Left forelimb (tissue), 1 donor: ENCODE measurements at places on chromosomes 2 and 18.

DNA sequence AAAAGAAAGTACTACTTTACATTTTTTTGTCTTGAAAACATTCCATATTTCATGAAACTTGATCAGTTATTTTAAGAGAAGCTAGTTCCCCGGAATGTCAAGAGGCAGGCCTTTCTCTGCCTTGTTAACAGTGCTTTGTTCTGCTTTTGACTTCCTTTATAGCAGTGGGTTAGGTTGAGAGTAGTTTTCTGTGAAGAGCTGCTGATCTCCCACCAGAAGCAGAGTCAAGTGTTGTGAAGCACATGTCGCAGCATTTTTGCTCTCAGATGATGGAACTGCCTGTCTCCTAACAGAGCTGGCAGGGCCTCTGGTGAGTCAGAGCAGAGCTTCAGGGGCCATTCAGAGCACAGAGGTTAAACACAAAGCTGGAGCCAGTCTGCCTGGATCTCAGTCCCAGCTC, 871.8 kb downstream of the SLC4A3 start:
- DNase-seq: no peak

- DNase-seq: no peak
Measured at GRCh38 chr2:220120041-220120440, 492.6 kb downstream of the SLC4A3 start.

DNA sequence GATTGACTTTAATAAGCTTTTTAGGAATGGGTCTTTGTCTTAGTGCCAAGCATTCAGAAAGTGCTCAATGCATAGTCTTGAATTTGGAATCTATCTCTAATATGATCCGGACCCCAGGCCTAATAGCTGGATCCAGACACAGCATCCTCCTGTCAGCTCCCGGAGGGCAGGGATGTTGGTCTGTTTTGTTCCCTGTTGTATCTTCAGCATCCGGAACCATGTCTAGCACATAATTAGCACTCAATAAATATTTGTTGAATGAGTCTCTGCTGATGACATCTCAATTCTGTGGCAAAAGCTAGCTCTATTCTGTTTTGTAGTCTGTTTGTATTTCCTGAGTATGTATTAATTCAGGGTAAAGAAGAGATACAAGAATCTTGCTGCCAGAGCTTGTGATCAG, 169.1 kb downstream of the DCDC2C start:
- DNase-seq: no peak

GRCh38 chr2:88590998-88591613, 36.2 kb downstream of the EIF2AK3 start:
- no peak for DNase-seq

DNA sequence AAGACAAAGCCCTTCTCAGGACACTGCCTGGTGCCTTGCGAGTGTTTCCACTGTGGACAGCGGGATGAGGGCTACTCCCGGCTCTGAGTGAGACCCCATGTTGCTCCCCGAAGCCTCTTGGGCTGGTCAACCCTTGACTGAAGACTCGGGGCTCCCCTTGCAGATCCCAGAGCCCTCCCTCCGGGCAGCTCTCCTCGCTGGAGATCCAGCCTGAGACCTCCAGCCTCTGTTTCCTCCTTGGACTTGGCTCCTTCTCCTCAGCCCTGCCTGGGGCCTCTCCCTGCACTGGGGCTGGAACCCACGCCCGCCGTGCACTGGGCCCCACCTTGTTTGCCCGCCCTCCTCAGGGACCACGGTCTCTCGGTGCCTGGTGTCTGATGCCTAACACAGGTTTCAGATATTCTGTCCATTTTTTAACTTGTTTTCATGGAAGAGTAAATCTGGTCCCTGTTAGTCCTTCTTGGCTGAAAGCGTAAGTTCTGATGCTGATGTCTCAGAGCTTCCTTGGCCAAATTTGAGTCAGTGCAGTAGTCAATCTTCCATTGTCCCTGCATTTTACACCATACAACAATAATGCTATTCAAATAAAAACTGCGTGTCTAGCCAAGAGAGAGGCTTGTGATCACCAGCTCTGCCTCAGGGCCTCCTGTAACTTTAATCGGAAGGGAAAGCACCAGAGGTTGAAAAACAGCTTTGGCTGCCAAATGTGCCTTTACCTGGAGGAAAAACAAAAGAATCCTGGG, 139.3 kb upstream of the CTDP1 start:
- peak; percentile 57 for DNase-seq

GRCh38 chr2:106054321-106054720, 139.8 kb downstream of the UXS1 start:
- no peak for DNase-seq

DNA sequence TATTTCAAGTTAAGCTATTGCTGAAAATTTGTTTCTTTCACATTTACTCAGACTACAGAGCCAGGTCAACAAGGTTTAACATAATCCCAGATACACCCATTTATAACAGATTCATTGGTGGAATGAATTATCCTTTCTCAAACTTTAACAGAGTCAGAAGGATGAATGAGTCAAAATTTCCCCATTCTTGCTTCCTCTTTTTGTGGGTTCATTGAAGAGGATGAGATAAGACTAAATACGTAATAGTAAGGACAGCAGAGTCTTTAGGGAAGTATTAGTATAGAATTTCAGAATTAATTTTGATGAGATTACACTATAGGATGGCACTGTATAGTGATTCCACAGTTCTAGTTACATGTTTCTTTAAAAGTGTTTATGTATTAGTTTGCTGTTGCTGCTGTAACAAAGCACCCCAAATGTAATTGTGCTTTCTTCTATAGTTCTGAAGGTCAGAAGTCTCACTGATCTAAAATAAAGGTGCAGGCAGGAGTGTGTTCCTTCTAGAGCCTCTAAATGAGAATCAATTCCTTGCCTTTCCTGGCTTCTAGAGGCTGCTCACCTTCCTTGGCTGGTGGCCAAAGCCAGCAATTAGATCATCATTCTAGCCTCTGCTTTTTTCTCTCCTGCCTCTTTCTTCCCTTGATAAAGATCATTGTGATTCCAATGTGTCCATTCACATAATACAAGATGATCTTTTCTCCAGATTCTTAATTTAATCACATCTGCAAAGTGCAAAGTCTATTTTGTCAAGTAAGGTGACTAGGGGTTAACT, 309.3 kb upstream of the PIK3C3 start:
- DNase-seq: no peak

GRCh38 chr2:42708179-42708578, 55.8 kb downstream of the OXER1 start:
- DNase-seq: no peak

- DNase-seq: peak; percentile 45
Measured at GRCh38 chr2:1642066-1642861, 102.1 kb downstream of the PXDN start.

DNA sequence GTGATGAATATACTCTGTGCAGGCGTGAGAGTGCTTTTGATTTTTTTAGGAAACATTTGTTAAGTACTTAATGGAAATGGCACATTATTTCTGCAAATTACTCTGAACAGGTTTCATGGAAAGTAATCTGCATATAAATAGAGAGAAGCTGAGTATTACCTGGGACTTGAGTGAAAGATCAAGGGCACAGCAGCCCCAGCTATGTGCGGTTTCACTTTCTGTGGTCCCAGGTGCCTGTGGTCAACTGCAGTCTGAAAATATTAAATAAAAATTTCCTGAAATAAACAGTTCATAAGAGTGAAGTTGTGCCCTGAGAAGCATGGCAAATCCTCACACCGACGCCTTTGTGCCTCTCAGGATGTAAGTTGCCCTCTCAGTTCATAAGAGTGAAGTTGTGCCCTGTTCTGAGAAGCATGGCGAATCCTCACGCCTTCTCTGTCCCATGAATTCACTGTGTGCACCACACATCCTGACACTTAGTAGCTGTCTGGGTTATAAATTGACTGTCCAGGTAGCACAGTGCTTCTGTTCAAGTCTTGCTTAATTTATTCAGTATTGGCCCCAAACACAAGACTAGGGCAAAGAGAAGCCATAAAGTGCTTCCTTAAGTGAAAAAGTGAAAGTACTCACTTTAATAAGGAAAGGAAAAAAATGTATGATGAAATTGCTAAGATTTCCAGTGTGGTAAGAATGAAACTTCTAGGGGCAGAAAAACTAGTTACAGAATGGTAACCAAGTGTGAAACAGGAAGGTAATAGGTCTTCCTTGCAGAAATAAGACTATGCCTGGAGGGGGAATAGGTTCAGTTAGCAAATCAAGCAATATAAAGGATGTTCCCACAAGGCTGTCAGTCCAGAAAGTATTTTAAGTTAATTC, 4.3 kb upstream of the SNTG2 start:
- no peak for DNase-seq

GRCh38 chr2:217219164-217219520, 359.3 kb upstream of the TNP1 start:
- DNase-seq: no peak

GRCh38 chr2:21382701-21383520, 259.1 kb downstream of the TDRD15 start:
- DNase-seq: no peak

GRCh38 chr2:26448651-26449050, 29.3 kb downstream of the OTOF start:
- DNase-seq: no peak

DNA sequence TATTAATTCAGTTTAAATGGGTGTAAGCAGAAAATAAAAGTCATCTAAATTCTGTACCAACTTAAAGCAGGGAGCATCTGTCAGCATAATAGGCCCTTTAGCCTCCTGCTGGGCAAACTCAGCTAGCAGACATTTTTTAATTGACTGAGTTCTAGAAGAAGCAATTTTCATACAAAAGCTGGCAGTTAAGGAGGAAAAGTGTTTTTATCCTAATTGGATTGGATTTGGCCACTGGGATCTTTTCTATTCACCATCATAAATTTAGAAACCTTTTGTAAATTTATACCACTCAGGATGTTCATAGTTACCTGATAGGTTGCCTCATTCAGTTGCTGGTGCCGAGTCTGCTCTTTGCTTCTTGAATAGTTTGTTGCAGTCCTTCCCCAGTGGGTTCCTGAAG, 262.7 kb upstream of the FSIP2 start:
- DNase-seq: no peak

DNA sequence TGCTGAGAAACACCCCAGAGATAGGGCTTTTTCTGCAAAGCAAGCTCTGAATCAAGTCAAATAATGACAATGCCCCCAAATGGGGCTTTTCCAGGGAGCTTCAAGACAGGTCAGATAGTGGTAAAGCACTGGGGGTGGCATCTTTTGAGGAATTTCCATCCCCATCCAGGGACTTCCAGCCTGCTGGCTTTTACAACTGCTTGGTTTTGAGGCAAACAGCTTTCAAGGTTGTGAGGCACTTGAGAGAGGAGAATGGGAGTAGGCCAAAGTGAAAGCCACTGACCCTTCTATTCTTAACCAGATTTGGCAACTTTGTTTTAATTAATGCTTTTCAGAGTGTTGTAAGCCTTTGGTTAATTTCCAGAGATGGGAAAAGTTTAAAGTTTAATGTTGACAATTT, 762.0 kb upstream of the POU3F3 start:
- no peak for DNase-seq

DNA sequence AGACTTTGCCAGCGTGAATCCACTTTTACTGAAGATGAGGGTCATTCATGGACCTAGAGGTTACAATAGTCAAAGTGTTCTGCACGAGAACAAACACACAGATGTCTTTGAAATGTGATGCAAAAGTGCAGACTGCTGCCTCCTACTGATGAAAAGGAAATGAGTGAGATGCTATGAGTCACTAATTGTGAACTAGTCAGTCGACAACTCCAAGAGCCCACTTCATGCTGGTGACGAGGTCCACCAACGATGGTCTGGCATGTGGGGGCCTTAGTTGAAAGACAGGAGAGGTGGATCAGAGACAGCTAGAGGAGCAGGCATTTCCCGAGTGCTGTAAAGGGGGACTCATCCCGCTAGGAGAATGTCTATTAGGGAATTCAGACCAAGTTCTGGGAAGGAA, 17.1 kb upstream of the ZNF236 start:
- no peak for DNase-seq

DNA sequence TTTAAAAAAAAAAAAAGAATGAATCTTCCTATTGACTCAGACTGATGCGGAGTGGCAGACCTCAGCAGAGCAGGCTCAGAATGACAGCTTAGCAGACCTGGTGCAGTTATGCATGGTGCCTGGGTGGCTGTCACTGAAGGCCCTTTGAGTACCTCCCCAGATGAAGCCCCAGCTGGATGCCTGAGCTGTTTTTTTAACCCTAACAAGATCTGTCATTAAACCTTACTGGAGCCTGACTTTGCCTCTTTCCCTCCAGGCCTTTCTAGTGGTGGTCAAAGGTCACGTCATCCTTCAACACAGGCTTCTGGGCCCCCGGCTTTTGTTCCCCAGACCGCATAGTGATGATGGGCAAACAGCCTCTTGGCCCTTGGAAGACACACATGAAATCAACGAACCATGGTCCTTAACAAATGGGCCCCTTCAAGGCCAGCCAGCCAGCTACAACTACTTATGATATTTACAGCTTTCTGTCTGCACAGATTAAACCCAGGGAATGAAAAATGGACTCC, 138.3 kb upstream of the CYP1B1 start:
- DNase-seq: no peak

DNA sequence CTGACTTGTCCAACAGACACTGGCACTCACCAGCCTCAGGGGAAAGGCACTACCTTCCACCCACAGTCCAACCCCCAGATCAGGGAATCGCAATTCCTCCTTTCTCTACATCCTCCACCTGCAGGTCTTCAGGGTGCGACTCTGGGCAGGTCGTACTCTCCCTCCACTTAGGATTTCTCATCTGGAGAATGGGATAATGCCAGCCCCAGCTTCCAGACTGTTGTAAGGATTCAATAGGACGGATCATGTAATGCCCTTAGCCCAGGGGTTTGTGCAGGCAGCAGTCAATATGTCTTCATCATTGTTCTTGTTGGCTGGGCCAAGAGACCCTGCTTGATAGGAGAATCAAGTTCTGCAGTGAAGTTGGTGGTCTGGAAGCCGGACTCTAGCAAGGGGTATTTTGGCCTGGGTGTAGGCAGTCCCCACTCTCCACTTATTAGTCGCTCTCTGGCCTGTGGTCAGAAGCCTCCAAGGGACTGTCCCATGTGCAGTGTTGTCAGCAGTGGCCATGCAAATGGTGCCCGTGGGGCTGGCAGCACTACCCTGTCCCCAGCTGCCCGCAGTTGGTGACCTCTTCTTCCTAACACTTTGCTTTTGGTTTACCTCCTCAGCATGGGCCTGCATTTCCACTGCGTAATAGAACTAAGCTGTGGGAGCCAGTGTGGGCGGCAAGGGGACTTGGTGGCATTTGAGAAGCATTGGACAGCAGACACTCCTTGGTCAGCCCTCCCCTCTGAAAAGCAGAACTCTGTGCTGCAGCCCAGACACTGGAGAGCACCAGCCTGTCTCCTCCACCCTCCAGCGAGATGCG, 172.4 kb upstream of the HS6ST1 start:
- DNase-seq: peak; percentile 15

- DNase-seq: no peak
Measured at GRCh38 chr18:7894592-7894991, 327.5 kb downstream of the PTPRM start.
